ENCODE measurements at places on chromosomes 16 and 17.

DNA sequence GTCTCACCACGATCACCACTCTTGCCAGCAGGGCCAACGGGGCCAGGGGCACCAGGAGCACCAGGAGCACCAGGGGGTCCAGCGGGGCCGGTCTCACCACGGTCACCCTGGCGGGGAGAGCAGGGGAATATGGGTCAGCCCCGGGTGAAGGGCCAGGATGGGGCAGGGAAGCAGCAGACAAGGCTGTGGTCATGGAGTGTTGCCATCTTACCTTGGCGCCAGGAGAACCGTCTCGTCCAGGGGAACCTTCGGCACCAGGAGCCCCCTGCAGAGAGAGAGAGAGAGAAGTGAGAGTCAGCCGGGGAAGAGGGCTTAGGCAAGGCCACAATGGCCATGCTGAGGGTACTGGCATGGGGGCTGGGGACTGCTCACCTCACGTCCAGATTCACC, 12.9 kb downstream of the COL1A1 start:
- DNase-seq = no peak

- no peak for DNase-seq
Observed at GRCh38 chr16:9126609-9127008, 35.2 kb downstream of the HAPSTR1 start.

GRCh38 chr16:67548265-67549126, 13.8 kb upstream of the CTCF start:
- peak; percentile 35 for DNase-seq

GRCh38 chr16:88070341-88070740, 119.1 kb downstream of the BANP start:
- DNase-seq = no peak

GRCh38 chr16:30996985-30997724, 12.1 kb downstream of the HSD3B7 start:
- peak; percentile 87 for DNase-seq

- DNase-seq = no peak
Observed at GRCh38 chr16:27778926-27779570, 229.1 kb downstream of the KATNIP start.

- DNase-seq = no peak
Observed at GRCh38 chr16:78128913-78129312, 29.5 kb downstream of the WWOX start.

DNA sequence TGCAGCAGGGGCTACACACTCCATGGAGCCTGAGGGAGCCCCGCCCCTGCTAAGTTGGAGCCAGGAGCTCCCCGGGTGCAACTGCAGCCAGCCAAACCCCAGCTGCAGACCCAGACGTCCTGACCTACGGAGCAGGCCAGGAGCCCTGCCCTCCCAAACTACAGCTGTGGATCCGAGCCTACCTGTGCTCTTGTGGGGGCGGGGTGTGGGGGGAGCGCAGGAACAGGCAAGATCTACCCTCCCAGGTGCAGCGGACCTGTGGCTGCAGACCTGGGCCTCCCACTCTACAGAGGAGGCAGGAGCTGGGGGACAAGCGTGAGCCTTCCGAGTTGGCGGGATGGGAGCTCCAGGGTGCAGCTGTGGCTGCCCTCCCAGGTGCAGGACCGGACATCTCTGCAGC, 29.7 kb upstream of the MYLK3 start:
- no peak for DNase-seq

GRCh38 chr17:19553036-19553435, 19.4 kb downstream of the SLC47A1 start:
- DNase-seq = no peak

- DNase-seq = no peak
Observed at GRCh38 chr17:80103449-80104085, 2.2 kb downstream of the GAA start.

GRCh38 chr16:78504401-78504851, 405.0 kb downstream of the WWOX start:
- DNase-seq = no peak

DNA sequence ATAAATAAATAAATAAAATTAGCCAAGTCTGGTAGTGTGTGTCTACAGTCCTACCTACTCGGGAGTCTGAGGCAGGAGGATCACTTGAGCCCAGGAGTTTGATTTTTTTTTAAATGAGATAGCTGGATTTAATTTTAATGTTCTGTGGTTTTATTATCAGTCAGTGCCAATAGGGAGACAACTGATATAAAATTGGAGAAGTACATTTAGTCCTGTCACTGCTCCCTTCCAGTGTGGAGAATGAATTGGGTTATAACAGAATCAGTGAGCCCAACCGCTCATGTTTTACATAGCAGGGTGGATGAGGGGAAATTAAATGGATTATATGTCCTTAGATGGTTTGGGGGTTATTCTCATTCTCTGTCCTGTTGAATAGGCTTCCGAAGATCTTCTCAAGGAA, 6.2 kb downstream of the NME1 start:
- no peak for DNase-seq

DNA sequence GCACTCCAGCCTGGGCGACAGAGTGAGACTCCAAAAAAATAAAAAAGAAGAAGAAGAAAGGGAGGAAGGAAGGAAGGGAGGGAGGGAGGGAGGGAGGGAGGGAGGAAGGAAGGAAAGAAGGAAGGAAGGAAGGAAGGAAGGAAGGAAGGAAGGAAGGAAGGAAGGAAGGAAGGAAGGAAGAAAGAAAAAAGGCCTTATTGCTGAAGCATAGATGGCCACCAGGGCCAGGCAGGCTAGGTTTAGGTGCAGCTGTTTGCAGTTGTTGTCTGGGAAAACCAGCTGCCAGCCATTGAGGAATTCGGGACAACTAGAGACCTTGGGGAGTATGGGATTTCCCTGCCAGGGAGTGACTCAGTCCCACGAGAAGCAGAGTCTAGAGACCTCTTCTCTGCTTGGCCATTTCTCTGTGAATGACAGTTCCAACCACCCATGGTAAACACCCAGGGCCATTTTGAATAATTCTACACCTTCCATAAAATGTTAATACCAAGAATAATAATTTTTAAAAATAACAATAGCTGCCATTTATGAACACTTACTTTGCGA, 31.0 kb downstream of the SCNN1B start:
- no peak for DNase-seq

DNA sequence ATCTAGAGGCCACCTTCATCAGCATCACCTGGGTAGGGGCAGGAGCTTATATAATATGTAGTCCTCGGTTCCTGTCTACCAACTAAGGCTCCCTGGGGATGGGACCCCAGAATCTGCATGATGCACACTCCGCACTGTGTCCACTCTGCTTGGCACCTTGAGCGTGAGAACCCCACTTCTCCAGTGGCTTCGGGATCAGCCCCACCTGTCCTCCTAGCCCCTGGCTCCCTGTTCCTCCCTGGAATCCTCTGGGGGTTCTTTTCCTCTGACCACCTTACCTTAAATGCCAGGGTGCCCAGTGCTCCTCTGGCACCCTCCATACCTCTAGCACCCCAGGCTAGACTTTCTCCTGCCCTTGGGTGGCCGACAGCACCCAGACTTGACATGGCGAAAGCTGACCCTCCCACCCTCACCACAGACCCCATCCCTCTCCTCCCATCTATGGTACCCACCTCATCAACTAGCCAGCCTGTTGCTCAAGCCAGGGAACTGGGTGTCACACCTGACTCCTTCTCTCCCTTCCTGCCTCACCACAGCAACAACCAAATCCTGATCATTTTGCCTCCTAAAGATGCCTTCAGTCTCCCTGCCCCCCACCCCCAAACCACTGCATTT, 2.8 kb upstream of the NXPH3 start:
- DNase-seq = no peak

GRCh38 chr17:47992216-47992615, 21.3 kb downstream of the CDK5RAP3 start:
- DNase-seq = peak; percentile 52
